ENCODE measurements at places on chromosomes 7 and 10.
A peak's percentile ranks its signal among the peaks of the same experiment; 100 is the strongest.

DNA sequence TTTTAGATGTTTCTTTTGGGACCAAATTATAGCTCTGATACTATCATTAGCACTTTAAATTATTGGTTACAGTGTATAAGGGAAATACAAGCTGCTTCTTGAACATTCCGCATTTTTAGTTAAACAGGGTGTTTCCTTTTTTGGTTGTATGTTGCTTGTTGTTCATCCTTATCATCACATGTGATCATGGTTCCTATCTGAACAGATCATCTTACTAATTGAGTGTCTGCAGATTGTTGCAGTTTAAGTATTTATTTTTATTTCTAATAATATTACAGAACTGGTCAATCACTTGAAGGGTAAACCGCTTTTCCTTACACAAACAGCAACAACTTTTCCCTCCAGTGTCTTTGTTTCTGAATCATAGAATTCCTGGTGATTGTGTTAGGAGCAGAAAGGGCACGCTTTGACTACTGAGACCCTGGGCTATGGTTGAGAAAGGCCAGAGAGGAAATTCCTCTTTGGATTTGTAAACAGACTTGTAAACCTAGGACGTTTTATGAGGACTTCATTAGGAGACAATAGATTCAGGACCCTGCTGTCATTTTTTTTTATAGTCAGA, 37.2 kb downstream of the CHN2 start:
- no peak for DNase-seq

GRCh38 chr7:1404898-1405548, 54.2 kb downstream of the MICALL2 start:
- no peak for DNase-seq

- DNase-seq = no peak
Observed at GRCh38 chr10:29622382-29622922, 12.3 kb downstream of the SVIL start.

- DNase-seq = no peak
Observed at GRCh38 chr7:5177060-5177459, 13.0 kb upstream of the WIPI2 start.

DNA sequence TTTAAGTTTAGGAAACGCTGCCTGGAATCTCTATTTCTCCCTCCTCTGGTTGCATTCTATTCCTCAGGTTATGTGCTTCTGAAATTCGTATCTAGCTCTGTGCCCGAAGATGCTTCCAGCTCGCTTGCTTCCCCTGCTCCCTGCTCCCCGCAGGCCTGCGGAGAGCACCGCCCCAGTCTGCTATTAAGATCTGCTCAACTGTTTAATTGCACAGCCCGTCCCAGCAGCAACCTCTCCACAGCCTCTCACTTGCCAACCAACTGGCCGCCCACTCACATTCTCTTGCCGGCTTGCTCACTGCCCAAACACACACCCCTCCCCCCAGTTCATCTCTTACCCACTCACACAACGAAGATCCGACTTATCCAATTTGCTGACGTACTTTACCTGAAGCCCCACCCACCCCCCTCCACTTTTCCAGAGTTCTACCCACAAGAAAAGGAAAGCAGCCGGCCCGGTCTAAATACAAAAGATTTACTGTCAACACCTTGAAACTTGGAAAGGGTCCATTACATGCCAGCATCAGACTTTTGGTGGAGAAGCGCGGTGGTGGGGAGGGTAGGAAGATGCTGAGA, 167.3 kb upstream of the KLF14 start:
- peak; percentile 49 for DNase-seq

DNA sequence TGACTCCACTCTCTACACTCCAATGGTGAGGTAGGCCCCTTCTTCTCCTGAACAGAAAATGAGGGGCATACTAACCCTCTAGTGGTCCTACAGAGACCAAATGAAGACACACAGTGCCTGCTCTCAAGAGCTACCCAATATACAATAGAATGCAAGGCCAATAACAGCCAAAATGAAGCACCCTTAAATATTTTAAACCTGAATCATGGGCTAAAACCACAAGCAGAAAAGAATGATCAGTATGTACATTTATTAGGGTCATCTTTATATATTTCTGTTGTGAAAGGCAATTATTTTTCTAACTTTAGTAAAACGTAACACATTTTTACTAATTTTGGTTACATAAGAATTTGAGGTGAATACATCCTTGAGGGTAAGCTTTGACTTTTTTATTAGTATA, 49.9 kb upstream of the COL1A2 start:
- DNase-seq = no peak

DNA sequence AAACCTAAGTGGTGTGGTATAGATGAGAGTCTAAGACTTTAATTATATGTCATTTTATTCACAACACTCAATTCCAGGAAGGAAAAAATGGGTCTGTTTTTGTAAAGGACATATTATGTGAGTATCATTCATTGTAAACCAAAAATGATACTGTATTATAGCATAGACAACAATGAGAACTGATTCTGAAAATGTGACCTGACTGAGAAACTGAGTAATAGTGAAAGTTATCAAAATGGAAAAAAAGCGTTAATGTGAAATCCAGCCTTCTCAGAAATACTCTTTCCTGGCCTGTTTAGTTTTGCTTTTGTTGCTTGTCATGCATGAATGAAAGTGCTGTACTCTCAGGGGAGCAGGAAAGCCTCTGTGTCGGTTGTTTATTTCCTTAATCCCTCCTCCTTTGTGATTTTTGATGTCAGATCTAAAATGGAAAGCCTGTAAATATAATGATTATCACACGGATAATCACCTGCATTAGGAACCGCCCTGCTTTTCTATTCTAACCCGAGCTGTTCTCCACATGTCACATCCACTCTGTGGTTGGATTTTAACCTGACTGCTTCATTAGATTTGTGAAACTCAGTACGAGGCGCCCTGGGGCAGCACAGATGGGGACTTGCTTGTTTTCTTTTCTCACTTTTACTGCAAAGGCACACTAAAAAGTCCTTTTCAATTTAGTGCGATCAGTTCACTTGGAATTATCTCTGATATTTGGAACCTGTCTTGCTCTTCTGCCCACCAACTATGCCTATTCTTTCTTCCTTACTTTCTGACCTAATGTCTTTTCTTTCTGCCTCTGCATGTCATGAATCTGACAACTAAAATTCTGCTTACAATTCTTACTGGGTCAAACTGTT, 240.9 kb upstream of the KAT6B start:
- no peak for DNase-seq
